Suppressor macrophage (primary cell): ENCODE measurements at places on chromosomes 3 and 15.

DNA sequence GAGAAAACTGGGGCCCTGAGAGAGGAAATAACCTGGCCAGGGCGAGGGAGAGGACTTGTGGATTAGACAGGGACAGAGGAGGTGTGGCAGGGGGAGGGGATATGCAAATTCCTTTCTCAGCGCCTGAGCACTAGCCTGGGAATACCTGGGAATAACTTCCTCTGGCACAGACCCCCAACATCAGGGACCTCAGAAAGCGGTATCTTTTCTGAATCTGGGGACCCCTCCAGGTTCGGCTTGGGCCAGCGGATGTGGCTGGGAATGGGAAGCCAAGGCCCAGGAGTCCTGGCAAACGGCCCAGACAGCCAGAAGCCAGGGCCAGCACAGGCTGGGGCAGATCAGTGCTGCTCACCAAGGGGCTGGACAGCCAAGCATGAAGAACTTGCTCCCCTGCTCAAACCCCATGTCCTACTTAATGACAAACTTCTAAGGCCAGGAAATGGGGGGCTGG lies 9.2 kb upstream of the ACSBG1 start:
- no peak for DNase-seq

- peak; percentile 57 for DNase-seq
Measured at GRCh38 chr15:57290187-57290586, 86.1 kb upstream of the CGNL1 start.

DNA sequence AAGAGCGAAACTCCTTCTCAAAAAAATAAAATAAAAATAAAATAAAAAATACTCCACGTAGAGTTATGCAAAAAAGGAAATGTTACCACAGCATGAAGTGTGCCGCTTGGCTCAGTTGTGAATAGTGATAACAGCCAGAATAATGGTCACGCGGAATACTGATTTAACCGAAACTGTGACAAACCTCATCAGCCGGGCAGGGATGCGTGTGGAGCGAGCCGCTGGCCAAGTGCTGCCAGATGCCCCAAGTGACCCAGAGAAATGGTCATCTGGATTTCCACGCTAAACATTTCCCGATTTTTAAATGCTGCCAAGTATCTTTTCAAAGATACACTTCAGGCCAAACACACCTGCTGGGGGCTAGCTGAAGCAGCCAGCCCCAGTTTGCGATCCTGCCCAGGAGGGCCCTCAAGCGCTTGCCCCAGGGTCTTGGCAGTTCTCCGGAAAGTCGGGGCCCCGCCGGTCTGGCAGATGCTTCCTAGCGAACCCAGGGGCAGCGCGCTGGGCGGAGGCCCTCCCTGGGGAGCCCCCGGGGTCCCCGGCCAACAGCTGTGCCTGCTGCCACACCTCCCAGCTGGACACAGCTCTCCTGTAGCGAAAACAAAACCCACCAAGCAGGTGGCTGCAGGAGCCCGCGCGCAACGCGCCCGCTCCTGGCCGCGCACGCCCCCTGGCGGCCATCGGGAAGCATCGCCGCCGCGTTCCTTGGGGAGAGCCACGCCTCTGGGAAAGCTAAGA lies 35.1 kb downstream of the CMTM6 start:
- peak; percentile 85 for DNase-seq

DNA sequence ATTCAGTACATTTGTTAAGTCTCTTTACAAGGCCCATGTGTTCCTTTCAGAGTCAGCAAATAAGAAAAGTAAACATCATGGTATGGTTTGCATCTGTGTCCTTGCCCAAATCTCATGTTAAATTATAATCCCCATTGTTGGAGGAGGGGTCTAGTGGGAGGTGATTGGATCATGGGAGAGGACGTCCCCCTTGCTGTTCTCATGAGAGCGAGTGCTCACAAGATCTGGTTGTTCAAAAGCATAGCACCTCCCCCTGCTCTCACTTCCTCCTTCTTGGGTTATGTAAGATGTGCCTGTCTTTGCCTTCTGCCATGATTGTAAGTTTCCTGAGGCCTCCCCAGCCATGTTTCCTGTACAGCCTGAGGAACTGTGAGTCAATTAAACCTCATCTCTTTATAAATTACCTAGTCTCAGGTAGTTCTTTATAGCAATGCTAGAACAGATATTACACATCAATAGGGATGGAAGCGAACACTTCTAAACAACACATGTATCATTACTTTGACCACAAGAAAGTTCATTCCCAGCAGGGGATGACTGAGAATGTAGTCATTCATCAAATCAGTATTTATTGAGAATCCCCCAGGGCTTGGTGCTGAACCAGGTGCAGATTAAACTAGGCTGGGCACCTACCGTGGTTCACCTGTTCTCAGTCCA lies 4.1 kb downstream of the EFCAB12 start:
- peak; percentile 84 for DNase-seq

- no peak for DNase-seq
Measured at GRCh38 chr3:10757821-10758130, 58.3 kb upstream of the SLC6A11 start.

- DNase-seq = no peak
Measured at GRCh38 chr15:81723113-81723651, 322.6 kb downstream of the MEX3B start.

DNA sequence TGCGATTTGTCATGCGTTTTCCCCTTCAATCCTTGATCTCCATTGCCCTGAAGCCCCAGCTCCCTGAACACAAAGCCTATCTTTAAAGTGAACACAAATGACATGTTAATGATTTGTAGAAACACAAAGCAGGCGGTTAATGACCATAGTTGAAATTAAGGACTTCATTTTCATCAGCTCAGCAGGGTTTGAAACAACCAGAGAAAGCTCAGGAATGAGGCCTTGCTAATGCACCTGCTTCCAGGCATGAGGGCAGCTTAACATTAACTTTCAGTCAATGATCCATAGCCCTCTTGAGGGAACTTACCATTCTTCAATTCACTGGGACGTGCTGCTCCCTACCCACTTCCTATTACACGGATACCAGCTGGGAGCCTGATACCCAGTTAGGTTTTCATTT lies 427.2 kb upstream of the CBLB start:
- no peak for DNase-seq

DNA sequence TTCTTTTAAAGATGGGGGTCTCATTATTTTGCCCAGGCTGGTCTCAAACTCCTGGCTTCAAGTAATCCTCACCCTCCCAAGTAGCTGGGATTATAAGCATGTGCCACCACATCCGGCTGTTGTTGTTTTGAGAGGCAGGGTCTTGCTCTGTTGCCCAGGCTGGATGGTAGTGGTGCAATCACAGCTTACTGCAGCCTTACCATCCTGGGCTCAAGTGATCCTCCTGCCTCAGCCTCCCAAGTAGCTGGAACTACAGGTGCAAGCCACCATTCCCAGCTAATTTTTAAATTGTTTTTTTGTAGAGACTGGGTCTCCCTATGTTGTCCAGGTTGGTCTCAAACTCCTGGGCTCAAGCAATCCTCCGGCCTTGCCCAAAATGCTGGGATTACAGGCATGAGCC lies 105.5 kb downstream of the SENP2 start:
- DNase-seq = no peak

GRCh38 chr3:185552358-185552877 lies at the start of gene LIPH:
LIPH (minus strand) TSS chr3:185552588; CDS start chr3:185552471, 117 bp downstream.
- peak; percentile 13 for DNase-seq

- DNase-seq = no peak
Measured at GRCh38 chr3:30657914-30658313, 51.5 kb downstream of the TGFBR2 start.

DNA sequence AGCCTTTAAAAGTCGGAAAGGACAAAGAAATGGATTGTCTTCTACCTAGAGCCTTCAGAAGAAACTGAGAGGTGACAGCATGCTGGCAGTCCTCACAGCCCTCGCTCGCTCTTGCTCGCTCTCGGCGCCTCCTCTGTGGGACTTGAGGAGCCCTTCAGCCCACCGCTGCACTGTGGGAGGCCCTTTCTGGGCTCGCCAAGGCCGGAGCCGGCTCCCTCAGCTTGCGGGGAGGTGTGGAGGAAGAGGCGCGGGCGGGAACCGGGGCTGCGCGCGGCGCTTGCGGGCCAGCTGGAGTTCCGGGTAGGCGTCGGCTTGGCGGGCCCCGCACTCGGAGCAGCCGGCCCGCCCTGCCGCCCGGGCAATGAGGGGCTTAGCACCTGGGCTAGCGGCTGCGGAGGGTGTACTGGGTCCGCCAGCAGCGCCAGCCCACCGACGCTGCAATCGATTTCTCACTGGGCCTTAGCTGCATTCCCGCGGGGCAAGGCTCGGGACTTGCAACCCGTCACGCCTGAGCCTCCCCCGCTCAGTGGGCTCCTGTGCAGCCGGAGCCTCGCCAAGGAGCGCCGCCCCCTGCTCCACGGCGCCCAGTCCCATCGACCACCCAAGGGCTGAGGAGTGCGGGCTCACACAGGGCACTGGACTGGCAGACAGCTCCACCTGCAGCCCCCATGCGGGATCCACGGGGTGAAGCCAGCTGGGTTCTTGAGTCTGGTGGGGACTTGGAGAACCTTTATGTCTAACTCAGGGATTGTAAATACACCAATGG lies 953.8 kb upstream of the GBE1 start:
- DNase-seq = no peak

- DNase-seq = no peak
Measured at GRCh38 chr3:15309662-15310335, 22.6 kb downstream of the SH3BP5 start.

- no peak for DNase-seq
Measured at GRCh38 chr15:96261575-96262034, 68.9 kb upstream of the NR2F2 start.

GRCh38 chr3:64238971-64239667 lies 13.9 kb upstream of the PRICKLE2 start:
- DNase-seq = no peak

GRCh38 chr3:178699364-178699763 lies 163.1 kb downstream of the KCNMB2 start:
- DNase-seq = no peak

DNA sequence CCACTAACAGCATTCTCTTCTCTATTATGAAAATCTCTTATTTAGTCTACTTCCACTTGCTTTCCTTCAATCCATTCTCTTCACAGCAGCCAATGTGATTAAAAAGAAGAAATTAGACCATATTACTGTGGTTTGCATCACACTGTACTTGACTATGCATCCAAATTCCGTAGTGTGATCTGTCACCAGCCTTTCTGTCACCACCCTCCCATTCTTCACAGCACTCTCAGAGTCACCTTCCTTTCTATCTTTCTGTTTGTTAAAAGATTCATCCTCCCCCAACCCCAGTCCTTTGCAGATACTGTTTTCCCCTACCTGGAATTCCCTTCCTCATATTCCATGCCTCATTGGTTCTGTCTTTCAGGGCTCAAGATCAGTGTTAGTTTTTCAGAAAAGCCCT lies 55.0 kb upstream of the ABHD10 start:
- no peak for DNase-seq
